ENCODE measurements at places on chromosomes 5 and 9.

- DNase-seq: no peak
Measured at GRCh38 chr5:122730037-122730436, 44.8 kb upstream of the SNX2 start.

DNA sequence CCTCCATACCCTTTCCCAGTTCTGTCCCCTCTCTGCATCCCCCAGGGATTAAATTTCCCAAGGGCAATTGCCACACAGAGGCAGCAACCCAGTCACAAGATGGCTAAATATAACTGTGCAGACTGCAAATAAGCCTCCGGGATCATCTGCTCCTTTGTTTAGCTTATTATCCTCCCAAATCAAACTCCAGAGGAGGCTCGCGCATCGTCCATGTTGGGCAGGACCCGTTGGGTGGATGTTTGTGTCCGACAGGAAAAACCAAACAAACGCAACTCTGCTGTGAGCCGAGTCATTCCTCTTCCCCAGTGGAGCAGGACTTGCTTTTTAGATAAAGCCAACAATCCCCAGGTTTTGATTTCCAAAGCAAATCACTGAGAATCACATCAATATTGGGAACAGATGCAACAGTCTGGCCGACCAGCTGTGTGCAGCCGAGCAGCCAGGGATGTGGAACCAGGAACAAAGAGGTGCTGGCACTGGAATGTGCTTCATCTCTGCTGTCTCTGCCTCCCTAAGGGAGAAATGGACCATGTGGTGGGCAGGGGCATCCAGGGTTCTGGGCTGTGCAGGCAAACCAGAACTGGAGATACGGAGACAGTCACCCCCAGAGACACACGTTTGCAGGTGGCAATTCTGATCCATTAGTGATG, 89.8 kb downstream of the PTTG1 start:
- no peak for DNase-seq

GRCh38 chr5:27784317-27784716, 745.9 kb upstream of the CDH9 start:
- DNase-seq: no peak

GRCh38 chr5:122775550-122776542, 966 bp downstream of the SNX2 start:
- no peak for DNase-seq

GRCh38 chr5:87258507-87258906, 9.2 kb upstream of the RASA1 start:
- DNase-seq: no peak

Data from stimulated activated CD4-positive, alpha-beta T cell treated with anti-CD3 and anti-CD28 coated beads, Interleukin-1b, Interleukin-23, amount 100 ng/mL, for 4 hours (primary cell).